ENCODE measurements at places on chromosomes 7 and 10.

- DNase-seq: no peak
Measured at GRCh38 chr7:40301486-40302068, 166.8 kb downstream of the SUGCT start.

GRCh38 chr7:15998617-15999016 lies 312.1 kb upstream of the MEOX2 start:
- DNase-seq: no peak

DNA sequence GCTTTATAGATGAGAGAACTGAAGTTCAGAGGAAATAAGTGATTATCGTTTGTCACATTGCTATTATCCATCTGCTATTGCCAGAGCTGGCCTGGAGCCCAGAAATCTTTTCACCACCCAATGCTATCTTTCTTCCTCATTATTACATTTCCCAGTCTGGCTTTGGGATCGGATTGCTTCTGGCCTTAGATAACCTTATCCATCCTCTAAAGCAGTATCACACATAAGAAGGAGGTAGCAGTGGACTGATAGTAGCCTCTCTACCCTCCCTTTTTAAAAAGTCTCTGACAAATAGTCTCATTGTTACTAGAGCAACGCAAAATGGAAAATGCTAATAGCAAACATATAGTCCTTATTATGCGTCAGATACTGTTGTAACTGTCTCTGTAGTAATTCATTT lies 1.3 kb upstream of the CLDN12 start:
- no peak for DNase-seq

DNA sequence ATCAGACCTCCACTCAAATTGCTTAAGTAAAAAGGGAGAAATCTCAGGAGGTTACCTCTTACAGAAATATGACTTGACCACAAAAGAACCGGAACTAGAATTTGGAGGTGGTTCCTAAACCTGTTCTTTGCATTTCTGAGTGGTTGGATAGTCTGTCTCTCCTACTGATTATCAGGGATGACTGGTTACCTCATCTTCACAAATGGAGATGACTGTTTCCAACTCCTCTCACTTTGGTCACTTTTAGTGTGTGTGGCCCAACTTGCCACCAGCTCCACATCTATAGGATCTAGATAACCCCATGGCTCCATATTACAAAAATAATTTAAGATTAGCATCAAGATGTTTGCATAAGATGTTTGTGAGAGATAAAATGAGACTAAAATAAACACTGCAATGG lies 95.5 kb downstream of the CCDC71L start:
- DNase-seq: no peak

DNA sequence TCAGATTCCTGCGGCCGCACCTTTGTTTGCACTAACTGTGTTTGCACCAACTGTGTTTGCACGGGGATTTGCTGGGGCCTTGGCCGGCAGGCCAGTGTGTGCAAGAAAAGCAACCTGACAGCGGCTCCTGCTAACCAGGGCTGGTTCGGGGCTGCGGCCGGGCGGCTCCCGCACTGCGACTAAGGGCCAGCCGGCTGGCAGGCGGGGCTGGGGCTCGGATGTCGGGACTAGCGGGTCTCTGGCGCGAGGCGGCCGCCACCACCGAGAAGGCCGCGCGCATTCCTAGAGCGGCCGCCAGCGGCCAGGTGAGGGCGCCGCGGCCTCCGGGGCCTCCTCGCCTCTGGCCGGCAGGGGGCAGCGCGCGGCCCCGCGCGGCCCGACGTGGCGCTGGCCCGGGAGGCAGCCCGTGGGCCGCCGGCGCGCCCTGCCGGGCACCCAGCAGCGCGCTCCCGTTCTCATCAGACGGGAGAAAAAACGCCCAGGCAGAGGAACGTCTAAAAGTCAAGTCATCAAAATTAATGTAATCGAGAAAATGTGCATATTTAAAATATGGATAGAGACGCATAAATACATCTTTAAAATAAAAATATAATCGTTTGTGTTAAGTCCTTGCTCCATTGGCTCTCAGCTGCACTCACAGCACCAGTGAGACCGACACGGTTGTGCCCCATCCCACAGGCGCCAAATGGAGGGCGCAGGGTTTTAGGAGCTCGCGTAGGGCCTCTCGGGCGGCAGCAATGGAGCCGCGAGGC lies 38.5 kb downstream of the ZNF777 start:
- DNase-seq: peak; percentile 62
